Stimulated activated CD4-positive, alpha-beta T cell treated with anti-CD3 and anti-CD28 coated beads, Interleukin-4, amount 100 ng/mL, for 24 hours (primary cell): ENCODE measurements at places on chromosomes 11 and 22.

DNA sequence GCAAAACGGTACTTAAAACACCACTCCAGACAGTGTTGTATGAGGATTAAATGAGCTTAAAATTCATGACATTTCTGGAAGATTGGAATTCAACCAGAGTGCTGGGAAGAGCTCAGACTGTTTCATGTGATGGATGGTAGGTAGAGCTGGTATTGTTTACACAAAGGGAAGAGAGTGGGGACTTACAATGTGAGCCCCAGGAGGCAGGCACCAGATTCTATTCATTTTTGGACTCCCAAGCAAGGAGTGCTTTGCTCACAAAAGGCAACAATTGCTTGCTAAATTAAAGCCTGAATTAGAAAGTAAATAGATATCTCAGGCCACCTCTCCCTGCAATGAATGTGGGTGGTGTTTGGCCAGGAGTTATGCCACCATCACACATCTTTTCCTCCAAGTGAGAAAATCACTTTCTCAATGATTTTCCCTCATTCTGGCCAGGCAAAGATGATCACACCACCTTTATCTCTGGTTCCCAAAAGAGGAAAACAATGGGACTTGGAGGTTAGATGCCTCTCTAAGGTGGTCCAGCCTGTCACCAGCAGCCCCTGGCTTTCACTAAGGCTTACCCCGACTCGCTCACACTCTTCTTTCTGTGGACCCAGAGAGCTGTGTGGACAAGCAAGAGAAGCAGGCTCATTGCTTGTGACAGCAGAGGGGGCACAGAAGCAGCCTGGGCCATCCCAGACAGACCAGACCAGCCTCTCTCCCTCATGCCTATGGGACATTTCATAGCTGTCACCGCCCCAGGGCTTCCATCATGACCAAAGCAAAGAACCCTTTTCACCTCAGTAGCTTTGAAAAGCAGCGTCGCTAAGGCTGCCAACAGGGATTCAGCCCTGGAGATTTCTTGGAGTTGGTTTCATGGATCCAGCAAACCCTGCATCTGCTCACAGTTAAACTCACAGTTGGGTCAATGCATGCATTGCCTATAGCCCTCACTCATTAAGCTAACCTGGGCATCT is 63.5 kb upstream of the DRD2 start:
- DNase-seq: no peak

DNA sequence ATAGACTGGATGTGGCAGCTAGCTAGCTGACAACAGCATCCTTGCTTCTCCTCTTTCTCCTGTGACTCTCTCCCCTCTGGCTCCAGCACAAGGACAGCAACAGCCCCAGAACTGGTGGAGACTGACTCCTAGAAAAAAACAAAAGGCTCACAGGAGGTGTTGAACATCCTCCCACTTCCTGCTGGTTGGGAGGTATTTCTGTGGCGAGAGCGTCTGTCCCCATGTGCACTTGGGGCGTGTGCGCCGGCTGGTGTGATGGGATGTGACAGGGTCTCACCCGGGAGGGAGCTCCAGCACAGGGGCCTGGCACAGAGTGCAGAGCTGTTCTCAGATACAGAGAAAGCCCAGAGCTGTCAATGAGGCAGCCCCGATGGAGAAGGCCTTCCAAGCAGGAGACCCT is 107.2 kb upstream of the E2F8 start:
- no peak for DNase-seq

GRCh38 chr11:57368106-57368844 is 12.7 kb downstream of the PRG3 start:
- no peak for DNase-seq

DNA sequence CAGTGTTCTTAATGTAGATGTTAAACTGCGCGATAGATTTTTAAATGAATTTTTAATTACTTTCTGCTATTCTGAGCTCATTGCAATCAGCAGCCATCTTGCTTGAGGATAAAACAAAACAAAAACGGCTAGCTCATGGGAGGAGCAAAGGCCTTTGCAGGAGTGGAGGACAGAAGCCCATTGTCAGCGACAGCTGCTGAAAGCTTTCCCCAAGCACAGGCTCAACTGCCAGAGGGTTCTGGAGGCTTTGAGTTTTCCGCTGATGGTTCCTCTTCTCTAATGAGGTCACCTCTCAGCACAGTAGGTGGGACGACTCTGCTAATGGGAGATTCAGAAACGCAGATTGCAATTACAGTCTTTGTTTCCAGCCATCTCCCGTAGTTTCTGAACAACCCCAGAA is 167.1 kb upstream of the TTC12 start:
- no peak for DNase-seq

DNA sequence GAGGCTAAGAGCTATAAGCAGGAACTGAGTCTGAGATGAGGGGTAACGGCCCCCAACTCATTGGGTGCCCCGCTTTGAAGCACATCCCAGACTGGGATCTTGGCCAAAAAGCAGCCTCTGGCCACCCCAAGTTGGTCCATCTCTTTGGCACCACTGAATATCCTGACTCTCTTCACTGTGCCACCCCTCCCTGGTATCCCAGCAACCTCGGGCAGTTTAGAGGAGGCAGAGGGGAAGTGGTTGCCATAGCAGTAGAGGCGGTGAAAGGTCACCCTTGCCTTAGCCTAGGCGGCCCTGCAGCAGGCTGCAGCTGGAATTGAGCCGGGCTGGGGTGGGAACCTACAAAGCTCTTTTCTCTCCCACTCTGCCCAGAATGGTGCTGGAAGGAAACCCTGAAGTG is 1.1 kb downstream of the PELI3 start:
- DNase-seq: no peak

DNA sequence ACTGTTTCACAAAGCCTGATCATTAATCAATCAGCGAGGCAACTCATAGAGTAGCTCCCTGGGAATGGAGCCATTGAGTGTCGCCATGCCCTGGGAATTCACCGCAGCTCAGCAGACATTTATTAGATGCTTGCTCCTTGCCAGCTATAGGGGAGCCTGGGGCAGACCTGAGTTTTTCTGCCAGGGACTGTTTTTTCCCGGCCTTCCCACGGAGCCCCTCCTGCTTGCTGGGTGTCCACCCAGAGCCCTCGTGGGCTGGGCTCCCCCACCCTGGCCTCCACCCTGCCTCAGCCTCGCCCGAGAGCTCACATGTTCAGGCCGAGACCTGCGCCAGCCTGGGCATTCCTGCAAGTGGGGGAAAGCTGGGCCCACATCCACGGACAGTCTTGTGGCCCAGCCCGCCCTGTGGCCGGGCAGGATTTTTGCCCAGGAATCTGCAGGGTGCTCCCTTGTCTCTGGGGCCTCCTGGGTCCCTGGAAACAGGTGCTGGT is 64.9 kb downstream of the SMIM38 start:
- no peak for DNase-seq

GRCh38 chr11:117465236-117465997 is 137.8 kb downstream of the CEP164 start:
- no peak for DNase-seq

- no peak for DNase-seq
Observed at GRCh38 chr11:93547773-93548172, 4.6 kb upstream of the SMCO4 start.

DNA sequence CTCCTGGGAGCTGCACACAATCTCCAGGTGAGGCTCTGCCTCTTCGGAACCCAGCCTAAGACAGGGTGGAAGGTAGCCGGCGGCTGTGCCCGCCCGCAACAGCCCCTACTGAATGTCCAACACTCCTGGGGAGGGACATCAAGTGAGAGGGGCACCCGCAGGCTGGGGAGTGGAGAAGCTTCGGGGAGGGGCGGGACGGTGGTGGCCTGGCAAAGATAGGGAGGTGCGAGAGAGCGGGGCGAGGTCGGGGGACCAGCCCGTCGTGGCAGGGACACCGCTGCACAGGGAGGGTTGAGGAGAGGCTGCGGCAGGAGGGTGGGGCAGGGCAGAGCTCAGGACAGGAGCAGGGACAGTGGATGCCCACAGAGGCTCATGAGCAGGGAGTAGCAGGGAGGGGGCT is 8.9 kb upstream of the FADS3 start:
- no peak for DNase-seq

DNA sequence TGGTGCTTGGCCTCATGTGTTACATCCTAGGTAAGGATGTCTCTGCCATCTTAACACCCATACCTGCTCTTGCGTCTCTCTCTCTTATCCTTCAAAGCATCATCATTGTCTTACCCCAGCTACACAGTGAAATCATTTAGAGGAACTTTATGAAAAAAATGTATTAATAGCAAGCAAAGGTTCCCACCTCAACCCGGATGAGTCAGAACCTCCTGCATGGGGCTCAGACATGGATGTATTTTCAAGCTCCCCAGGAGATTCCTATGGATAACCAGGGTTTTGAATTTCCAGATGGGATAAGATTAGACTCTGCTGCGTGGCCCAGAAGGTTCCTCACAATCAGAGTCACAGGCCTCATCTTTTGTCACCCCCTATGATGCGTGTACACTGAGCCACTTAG is 89.1 kb upstream of the NNMT start:
- no peak for DNase-seq

DNA sequence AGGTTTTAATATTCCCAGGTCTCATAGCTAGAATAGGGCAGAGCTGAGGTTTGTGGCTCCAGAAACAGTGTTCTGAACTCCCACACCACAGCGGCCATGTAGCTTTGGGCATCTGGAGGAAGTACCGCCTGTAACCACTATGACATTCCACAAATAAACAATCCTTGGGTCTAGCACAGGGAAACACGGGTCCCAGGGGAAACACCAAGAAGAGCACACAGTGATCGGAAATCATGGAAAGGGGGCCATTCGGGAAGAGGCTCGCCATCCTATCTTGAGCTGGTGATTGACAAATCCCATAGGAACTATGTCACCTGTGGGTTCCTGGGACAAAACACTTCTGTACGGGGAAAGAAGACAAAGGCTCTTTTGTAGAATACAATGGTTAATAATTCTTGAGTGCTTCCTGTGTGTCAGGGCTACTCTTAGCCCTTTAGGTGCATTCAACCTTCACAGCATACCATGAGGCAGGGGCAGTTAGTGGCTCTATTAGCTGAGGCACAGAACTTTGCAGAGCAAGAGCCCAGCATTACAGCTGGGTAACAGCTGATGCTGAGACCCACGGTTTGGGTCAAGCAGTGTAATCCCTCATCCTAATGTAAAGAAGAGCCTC is 514.2 kb downstream of the NTM start:
- DNase-seq: no peak

DNA sequence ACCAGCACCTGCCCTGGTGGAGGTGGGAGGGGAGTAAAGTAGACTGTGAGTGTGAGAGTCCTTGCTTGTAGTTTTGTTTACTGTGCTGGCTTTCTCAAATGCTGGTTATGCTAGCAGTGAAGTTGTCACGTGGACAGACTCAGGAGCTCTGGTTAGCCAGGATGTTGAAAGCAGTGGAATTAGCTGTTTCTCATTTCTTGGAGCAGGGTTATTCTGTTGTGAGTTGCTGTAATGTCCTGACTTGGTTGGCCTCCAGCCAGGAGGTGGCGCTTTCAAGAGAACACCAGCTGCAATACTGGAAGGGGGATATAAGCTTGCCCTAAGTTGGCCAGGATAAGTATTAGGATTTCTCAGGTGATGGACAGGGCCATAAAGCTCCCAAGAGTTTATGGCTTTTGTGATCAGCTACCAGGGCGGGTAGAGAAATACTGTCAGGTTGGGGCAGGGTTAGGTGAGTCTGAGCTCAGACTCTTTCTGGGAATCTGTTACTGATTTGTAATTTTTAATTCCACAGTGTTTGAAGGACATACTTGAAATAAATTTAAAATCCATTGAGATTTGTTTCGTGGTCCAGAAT is 13.7 kb downstream of the CYP2D6 start:
- no peak for DNase-seq

DNA sequence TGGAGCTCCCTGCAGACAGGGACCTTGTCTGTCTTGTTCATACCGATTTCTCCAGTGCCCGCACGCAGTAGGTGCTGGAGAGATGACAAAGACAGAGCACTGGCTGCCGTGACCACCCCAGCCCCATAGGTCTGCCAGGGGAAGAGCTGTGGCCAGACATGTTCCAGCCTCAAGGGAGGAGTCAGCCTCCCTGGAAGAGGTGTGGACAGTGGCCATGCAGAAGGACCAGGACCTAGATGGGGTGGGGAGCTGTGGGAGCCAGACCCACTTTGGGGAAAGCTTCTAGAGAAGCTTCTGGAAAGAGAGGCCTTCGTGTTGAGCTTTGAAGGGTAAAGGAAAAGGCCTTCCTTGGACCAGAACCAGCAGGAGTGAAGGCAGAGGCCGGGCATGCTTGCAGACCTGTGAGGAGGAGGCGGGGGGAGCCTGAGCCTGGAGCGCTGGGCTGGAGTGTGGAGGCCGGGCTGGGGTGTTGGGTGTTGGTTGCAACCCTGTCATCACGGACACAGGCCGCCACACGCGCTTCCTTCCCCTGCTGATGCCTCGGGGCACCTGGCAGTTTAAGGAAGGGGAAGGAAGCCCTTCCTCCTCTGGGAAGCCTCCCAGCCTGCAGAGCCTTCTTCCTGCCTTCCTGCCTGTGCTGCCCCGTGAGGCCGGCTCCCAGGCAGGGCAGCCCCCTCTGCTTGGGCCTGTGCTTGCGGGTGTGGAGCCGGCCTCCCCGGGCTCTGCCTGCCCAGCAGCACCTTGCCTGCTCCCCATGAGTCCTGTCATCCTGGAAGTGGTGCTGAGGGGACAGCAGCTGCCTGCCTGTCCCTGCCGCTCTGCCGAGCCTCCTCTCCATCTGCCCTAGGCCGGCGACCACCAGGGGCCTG is 12.3 kb downstream of the RELT start:
- DNase-seq: no peak

DNA sequence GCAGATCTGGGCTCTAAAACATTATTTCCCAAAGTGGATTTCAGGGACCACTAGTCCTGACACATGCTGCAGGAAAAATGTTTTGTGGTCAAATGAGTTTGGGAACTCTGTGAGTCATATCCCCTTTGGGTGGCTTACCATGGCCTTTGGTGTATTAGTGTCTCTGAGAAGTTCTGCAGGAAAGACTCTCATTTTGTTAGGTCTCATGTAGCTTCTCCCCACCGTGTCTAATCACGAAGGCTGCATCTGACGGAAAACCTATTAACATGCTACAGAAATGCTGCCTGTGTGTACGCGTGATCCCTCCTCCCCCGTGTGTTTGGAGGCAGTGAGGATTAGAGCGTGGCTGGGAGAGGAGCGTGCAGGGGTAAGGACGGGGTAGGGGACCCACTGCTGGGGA is 191.7 kb downstream of the ST3GAL4 start:
- no peak for DNase-seq
